ENCODE measurements at places on chromosomes 2 and 18.

DNA sequence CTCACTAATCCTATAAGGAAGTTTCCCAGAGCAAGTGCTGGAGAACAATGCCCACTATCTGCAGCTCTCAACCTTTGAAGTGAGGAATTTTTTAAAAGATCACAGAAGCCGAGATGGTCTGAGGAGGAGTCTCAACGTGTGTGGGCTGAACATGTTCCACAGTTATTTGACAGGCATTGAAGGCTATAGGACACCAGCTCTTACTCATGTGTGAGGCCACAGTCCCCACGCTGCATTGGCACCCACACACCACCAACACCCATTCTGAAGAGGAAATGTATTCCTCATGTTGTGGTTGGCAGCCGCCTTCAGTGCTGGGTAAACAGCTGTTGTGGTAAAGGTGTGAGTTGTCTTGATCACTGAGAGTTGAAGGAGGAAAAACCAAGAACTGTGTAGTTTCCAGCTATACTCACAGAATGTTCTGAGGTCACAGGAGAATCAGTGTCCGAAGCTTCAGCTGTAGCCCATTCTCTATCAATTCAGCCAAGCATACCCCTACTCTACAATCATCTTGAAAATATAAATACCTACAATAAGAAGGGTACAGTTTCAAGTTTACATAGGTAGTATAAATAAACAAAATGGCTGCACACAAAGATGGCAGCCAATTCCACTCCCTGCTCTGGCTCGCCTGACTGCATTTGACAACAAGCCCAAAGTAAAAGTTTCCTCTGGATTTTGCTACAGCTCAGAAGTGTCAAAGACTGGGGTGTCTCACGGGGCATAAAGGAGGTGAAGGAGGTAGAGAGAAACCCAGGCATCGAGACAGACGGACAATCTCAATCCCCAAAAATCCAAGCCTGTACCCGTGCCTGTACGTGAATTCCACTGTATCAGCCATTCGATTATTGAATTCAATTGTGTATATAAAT, 12.1 kb downstream of the CD226 start:
- no peak for DNase-seq

GRCh38 chr2:162574615-162575452, 230.9 kb downstream of the GCA start:
- DNase-seq = no peak

- no peak for DNase-seq
Measured at GRCh38 chr2:80971-81736, 34.8 kb upstream of the FAM110C start.

GRCh38 chr2:26654061-26654340, 12.8 kb upstream of the CIB4 start:
- no peak for DNase-seq

- DNase-seq = no peak
Measured at GRCh38 chr18:8235894-8236293, 373.3 kb upstream of the RAB12 start.

DNA sequence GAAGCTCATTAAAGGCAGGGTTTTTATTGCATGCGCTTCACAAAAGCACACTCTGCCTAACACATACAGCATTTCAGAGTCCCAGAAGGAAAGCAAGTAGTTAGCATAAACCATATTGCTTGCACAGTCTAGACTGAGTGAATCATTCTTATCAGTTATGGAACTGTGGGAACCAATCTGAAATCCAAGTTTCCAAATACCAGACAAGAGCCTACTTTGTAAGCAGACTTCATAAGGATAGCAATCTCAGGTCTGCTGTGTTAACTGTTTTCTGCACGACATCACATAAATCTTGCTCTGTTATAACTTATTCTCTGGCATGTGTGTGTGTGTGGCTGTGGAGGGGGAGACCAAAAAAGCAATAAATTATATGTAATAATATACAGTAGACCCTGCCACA, 608.1 kb upstream of the REG3G start:
- no peak for DNase-seq

GRCh38 chr2:159119652-159120257, 151.3 kb downstream of the TANC1 start:
- no peak for DNase-seq

- no peak for DNase-seq
Measured at GRCh38 chr2:236162882-236163470, 5.2 kb downstream of the GBX2 start.

DNA sequence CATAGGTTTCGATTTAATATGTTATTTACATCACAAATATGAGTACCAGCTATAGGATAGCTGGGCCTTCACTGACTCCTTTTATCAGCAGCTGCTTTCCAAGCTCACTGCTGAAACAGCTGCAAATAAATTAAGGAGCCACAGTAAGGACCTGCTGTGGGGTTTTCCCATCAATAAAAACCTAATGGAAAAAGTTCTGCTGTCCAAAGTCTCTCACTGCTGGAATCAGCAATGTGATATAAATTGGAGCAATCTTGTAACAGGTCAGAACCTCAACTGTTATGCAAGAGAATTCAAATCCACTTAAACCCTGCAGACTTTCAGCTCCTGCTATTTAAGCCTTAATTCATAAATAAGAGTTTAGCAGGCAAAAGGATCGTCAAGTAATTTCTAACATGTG, 61.3 kb downstream of the NEB start:
- no peak for DNase-seq

DNA sequence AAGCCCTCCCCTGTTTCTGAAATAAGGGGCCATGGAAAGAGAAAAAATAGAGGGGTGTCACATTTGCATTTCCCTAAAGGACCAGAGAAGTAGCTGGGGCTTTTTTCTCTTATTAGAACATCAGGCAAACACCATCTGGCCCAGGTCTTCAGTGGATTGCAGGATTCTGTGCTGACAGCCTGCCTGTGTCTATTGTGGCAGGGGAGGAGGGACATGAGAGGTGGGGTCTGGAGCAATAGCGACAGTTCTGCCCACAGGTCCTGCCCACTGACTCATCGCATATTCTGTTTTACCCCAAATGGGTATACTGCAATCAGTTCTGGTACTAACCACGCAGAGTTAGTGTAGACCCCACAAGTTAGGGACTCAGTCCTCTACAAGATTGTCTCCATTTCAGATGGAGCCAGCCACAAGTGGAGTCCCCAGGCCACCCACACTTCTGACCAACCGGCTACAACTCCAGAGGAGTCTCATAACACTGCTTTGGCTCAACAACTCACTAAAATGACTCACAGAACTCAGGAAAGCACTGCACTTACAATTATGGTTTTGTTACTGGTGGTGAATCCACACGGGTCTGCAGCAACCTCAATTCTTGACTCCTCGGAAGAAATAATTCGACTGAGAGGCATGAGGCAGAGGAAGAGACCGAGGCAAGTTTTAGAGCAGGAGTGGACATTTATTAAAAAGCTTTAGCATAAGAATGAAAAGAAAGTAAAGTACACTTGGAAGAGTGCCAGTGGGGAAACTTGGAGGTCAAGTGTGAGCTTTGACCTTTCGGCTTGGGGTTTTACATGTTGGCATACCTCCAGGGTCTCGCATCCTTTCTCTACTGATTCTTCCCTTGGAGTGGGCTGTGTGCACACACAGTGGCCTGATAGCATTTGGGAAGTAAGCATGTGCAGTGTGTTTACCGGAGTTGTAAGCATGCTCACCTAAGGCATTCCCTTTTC, 146.4 kb upstream of the SPATS2L start:
- DNase-seq = no peak

DNA sequence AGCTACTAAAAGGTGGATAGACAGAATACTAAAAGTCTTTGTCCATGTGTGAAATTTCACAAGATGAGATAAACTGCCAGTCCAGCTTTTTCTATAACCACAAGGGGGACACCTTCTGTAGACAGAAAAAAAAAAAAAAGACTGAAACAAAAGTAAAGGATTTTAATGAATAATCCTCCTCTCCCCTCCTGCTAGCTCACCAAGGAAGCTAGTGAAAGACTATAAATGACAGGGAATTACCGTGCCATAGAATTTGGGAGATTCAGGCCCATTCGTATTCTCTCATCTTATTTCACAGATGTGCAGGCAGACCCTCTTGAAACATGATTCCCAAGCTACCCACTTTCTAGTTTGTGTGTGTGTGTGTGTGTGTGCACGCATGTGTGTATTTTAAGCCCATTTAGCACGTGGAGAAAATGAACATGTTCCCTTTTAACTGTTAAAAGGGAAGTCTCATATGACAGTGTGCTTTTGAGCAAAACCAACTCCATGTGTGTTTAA, 36.3 kb upstream of the SLC8A1 start:
- no peak for DNase-seq

DNA sequence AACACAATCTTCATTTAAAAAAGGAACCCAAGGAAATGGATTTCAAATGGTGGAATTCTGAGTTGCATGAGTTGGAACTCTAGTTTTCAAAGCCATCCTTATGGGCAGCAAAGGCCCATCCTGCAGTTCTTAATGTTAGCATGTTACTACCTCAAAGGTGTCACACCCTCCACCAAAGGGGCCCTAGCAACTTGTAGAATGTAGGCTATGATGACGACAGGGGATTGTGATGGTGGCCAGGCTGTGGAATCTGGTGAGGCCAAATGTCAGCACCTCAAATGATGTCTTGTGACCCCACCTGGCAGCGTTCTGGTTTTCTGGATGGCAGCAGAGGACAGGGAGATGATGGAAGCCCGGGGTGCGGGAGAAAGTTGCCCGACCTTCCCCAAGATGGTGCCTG, at the start of gene TMEM247:
Gene TMEM247, plus strand, starts transcription at position 301 of the 400 bp plus-strand sequence.
- DNase-seq = no peak

DNA sequence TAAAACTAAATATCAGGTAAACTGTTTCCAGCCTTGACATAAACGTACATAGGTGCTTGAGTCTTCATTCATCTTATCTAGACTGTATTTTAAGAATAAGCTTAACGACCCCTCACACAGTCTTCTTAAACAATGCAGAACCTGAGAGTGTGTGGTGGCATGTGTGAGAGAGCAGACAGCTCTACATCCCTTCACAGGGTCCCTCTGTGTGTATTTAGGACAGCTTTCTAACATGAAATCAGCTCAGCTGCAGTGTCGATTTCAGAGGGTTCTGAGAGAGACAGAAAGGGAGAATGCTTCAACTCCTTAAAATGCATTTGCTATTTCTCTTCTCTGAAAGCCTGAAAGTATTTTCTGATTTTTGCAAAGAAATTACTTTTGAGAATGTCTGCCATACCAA, 185.2 kb downstream of the GRB14 start:
- DNase-seq = no peak

DNA sequence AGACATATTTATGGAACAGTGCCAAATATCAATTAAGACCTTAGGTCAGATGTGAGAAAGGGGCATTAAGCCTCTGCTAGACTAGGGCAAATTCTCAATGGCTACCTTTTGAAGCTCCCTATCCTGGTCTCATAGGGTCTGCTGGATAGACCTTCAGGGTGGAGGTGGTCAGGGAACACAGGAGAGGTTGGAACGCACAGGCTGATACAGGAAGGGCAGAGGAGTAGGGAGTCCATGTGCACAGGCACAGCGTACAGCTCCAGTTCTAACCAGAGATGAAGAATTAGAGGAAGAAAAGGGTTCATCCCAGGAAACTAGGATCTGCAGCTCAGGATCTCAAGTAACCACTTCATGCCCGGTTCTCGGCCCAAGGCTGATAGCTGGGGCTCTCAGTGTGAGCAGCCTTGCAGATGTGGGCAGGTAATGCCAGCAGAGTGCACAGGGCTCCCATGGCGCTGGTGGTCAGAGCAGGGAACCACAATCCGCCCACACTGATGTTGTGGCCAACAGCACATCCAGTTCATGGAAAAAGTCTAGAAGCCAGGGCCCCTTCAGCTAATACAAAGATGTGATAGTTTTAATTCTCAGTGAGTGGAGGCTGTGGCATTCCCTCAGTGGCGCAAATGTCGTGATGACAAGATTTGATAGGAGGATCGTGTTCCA, 3.4 kb upstream of the EVA1A start:
- no peak for DNase-seq

DNA sequence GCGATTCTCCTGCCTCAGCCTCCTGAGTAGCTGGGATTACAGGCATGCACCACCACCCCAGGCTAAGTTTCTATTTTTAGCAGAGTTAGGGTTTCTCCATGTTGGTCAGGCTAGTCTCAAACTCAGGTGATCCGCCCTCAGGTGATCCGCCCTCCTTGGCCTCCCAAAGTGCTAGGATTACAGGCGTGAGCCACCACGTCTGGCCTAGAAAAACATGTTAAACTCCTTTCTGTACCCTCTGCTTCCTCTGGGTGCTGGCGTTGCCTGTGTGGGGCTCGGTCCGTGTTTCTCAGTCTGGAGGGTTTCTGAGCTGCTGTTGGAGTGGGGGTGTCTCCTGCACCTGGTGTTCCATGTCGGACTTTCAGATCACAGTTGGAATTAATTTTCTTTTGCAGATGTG, 17.9 kb downstream of the LDLRAD4 start:
- no peak for DNase-seq

DNA sequence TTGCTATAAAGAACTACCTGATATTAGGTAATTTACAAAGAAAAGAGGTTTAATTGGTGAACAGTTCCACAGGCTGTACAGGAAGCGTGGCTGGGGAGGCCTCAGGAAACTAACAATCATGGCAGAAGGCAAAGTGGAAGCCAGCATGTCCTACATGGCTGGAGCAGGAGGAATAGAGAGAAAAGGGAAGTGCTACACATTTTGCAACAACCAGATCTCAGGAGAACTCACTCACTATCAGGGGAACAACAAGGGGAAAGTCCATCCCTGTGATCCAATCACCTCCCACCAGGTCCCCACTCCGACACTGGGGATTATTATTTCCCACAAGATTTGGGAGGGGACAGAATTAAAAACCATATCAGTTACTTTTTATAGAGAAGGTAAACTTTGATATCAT, 273.5 kb upstream of the MMADHC start:
- DNase-seq = no peak

DNA sequence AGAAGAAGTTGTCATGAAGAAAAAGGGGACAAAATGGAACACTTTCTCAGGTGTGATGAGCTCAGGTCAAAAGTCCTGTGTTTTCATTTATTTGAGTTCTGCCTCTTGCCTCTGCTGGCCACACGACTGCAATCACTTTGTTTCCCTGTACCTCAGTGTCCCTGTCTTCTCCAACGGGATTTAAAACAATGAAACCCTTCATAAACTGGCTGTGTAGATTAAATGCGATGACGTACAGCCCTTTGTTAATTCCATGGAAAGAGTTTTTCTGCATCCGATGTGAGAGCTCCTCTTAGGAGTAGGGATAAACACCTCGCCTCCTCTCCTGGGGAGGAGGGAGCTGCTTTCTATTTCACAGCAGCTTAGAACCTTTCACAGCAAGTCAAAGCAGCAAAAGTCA, 51.5 kb upstream of the CNGA3 start:
- DNase-seq = no peak

- DNase-seq = no peak
Measured at GRCh38 chr2:239114616-239115265, 266.9 kb downstream of the TWIST2 start.

- no peak for DNase-seq
Measured at GRCh38 chr2:66854298-66854697, 419.4 kb downstream of the MEIS1 start.

- no peak for DNase-seq
Measured at GRCh38 chr2:236816197-236817170, 246.9 kb downstream of the ACKR3 start.

DNA sequence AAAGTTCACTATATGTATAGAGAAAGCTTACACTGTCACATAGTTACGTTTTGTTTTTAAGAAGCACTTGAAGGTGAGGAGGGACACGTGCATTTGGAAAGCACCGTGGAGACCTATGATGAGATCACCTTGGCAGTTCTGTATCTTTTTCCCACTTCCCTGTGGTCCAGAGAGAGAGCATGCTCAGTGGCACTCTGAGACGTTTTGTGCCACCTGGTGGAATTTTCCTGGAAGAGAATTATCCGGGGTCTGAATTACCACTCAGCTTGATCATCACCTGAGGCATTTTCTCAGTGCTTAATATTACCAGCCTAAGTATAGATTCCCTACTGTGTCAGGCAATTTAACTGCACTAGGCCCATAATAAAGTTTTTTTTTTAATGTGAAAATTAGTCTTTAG, 469.4 kb upstream of the SMIM21 start:
- no peak for DNase-seq
